Stimulated activated CD8-positive, alpha-beta memory T cell treated with anti-CD3 and anti-CD28 coated beads, Interleukin-12 subunit alpha, Interleukin-12 subunit beta, amount 100 ng/mL, for 4 hours (primary cell): ENCODE measurements at places on chromosomes 13 and 19.

DNA sequence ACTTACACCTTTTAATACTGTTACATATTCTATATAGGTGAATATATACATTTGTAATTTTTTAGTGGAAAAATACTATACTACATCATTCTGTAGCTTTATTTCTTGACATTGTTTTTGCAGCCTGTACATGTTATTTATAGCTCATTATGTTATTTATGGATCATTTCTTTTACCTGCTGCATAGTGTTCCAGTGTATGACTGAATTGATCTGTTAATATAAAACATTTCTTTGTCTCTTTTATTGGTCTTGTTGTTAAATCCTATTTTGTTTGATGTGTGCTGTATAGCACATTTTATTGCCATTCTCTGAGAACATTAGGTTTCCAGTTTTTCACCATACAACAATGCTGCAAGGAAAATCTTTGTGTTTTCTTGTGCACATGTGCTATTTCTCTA is 2.4 kb downstream of the SETDB2 start:
- DNase-seq = no peak

DNA sequence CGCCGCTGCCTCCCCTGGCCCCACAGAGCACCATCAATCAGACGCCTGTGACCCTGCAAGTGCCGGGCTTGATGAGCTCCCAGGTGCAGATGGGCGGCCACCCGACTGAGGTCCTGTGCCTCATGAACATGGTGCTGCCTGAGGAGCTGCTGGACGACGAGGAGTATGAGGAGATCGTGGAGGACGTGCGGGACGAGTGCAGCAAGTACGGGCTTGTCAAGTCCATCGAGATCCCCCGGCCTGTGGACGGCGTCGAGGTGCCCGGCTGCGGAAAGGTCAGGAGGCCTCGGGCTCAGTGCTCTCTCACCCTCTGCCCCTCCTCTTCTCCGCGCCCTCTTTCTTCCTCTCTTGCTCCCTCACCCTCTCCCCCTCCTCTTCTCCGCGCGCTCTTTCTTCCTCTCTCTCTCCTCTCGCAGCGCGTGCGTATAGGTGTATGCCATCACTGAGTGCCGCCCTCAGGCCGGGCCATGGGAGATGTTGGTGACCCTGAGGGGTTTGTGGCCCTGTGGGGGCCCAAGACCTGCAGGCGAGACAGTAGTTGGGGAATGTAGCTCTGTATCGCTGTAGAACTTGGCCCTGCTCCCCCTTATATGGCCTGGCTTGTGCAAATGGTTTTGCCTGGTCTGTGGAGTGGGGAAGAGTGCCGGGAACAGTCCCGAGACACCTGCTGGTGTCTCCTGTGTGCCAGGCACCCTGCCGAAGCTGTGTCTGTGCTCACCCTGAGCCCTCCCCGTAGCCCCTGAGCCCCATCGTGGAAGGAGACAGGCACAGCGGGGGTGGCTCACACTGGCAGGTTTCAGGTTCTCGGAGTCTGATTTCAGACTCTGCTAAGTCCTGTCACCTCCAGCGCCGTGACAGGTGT is 5.4 kb upstream of the EPN1 start:
- no peak for DNase-seq

DNA sequence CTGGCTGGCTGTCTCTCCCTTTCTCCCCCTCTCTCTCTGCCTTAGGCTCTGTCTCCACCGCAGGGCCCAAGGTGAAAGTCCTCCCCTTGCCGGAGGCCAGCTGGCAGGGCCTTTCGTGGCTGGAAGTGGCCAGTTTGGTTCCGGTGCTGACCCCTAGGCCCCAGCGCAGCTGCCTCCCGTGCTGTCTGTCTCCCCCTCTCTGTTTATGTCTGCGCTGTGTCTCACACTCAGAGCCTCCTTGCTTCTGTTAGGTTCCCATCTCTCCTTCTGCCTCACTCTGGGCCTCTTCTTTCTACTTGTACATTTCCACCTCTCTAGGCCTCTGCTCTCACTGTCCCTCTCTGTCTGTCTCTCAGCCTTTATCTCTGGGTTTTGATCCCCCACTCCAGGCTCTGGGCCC is 13.1 kb downstream of the CCDC97 start:
- DNase-seq = no peak

- peak; percentile 31 for DNase-seq
Measured at GRCh38 chr13:27619728-27620376, 477 bp downstream of the LNX2 start.

- DNase-seq = no peak
Measured at GRCh38 chr13:53101883-53102282, 73.3 kb downstream of the OLFM4 start.

- DNase-seq = peak; percentile 29
Measured at GRCh38 chr13:33678906-33679657, 138.9 kb upstream of the RFC3 start.

DNA sequence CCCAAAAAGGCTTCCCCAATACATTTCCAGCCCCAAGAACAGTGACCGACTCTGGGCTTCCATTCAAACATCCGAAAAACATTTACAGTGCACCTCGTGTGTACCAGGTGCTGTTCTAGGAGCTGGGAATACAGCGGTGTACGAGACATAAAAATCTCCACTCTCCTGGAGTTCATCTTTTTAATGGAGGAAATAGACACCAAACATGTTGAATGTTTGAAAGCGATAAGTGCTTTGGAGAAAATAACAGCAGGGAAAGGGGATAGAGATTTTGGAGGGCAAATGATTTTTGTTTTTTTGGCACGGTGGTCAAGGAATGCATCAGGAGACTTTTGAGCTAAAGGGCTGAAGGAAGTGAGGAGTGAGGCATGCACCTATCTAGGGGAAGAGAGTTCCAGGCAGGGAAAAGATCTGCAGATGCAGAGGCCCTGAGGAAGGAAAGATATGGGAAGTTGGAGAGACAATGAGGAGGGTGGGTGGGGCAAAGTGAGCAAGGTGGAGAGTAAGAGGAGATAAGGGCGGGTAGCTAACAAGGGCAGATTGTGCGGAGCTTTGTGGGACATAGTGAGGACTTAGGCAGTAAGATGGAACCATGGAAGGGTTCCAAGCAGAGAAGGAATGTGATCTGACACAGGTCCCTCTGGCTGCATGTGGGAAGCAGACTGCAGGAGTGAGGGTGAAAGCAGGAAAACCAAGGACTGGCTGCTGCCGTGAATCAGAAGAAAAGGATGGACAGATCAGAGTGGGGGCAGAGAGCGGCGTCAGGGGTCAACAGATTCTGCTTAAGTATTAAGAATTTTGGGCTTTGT is 703 bp upstream of the FBL start:
- DNase-seq = no peak

DNA sequence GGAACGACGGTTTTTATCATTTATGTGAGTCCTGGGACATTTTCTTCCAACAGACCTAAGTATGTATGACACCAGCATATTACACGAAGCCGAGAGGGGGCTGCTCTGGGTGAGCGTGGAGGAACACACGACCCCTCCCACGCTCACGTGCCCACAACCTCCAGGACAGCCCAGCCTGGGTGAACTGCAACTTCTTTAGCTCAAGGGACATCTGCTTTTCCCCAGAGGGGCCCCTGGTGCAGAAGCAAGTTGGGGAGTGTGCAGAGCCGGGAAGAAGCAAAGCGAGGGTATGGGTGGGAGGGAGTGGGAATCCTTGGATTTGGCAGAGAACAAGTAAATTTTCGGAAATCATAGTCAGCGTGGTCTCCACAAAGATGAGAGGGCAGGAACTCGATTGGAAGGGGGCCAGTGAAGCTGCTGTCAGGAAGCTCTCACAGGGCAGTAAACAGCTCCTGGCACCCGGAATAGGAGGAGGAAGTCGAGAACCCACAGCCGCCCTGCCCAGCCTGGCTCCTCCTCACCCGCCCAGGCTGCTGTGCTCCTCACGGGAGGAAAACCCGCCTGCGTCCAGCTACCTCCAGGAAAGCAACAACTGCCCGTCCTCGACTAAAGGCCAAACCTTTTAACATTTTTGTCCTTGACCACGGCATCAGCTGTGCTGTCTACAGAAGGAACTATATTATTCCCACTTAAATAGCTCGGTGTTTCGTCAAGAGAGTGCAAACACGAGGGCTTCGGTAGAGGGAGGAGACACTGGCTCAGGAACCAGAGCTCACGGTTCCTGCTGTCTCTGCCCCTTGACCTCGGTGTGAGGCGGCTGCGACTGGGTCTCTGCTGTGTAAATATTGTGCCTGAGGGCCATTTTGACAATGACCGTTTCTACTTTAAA is 17.2 kb upstream of the CFAP97D2 start:
- no peak for DNase-seq

DNA sequence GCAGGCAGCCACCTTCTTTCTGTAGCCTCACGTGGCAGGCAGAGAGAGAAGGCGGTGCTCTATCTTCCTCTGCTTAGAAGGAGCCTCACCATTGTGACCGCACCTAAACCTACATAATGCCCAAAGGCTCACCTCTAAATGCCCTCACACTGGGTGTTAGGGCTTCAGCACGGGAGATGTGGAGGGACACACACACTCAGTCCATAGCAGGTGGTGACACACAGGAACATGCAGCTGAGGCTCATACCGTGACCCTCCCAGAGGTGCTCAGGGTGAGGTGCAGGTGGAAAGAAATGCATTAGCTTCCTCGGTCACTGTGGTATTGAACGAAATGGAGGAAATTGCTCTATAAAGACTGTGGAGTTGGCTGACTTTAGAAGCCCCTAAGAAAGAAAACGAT is 37.7 kb upstream of the TUBGCP3 start:
- DNase-seq = no peak

DNA sequence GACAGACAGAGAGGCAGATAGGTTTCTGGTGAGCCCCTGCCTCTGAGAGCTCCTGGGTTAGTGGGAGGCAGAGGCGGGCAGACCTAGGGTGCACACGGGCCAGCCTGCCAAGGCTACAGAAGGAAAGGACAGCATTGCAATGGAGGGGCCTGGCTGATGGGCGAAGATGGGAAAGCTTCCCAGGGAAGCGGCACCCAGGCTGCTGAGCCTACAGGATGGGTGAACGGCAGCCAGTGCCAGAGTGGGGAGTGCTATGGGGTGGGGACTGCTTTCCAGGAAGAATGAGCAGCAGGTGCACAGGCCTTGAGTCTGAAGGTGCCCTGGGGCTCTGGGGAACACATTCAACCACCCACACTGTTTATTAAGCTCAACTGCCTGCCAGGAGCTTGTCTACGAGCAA is 702 bp upstream of the MAG start:
- DNase-seq = no peak

- no peak for DNase-seq
Measured at GRCh38 chr13:26719356-26719945, 41.1 kb downstream of the GPR12 start.
